Muscle of back (tissue), 13 donors: ENCODE measurements at places on chromosomes 1 and 21. TPM values are rescaled to one million over a fixed set of nuclear protein-coding genes. Genes with fewer than 3 reads are reported as not detected.

DNA sequence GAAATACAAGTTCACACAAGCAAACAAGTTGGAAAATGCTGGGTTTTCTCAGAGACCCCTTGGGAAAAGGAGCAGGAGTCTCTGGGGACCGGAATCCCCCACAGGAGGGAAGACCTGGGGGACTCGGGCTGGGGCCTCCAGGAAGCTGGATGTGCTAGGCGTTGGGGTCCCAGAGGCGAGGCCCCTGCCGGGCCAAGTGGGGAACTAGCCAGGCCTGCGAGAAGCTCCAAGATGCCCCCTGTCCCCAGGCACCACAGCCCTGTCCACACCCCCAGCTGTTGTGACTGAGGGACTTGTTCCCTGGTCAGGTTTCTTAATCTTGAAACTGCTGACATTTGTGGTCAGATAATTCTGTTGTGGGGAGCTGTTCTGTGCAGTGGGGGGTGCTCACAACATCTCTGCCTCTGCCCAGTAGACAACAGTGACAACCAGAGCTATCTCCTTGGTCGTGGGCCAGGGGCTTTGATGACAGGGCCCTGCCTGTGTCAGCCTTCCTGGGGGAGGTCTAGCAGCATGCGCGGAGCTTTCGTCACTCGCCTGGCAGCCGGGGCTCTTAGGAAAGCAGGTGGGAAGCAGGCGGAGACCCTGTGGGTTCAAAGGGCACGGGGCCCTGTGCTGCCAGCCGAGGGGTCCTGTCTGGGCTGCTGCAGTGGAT is 126.4 kb upstream of the ARHGEF16 start:
- DNase-seq, result no peak

The ST6GALNAC5 gene
- 2.1 TPM for polyA plus RNA-seq

DNA sequence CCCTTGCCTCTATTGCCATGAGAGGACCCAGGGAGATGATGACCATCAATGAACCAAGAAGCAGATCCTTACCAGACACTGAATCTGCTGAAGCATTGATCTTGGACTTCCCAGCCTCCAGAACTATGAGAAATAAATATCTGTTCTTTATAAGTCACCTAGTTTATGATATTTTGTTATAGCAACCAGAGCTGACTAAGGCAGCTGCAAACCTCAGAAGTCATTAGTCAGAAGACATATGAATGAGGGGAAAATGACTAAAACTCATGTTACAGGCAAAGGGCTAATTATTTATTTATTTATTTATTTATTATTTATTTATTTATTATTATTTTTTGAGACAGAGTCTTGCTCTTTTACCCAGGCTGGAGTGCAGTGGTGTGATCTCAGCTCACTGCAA is 321.1 kb downstream of the TGFB2 start:
- no peak for DNase-seq

- DNase-seq, result no peak
Observed at GRCh38 chr1:32954168-32954567, 10.4 kb downstream of the RNF19B start.

DNA sequence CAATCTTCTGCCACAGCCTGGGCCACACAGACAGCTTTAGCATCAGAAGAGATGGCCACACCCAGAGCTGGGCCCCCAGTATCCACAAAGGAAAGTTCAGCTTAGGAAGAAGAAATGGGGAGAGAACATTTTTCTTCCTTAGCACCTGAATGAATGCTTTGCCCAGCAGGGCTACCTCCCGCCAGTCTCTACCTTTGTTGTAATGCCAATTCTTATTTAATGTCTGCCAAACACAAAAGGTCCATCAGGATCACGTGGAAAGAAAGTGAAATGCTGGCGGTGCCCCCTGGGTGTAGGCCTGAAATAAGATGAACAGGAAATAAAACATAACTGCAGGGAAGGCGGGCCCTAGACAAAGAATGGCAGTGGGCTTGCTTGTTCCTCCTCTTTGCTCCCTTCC is 125.6 kb downstream of the CACNA1E start:
- DNase-seq, result no peak

GRCh38 chr1:112524251-112524650 is 15.5 kb downstream of the WNT2B start:
- DNase-seq, result no peak
